Esophagus squamous epithelium (tissue), 5 donors: ENCODE measurements at places on chromosomes 5 and 9.

DNA sequence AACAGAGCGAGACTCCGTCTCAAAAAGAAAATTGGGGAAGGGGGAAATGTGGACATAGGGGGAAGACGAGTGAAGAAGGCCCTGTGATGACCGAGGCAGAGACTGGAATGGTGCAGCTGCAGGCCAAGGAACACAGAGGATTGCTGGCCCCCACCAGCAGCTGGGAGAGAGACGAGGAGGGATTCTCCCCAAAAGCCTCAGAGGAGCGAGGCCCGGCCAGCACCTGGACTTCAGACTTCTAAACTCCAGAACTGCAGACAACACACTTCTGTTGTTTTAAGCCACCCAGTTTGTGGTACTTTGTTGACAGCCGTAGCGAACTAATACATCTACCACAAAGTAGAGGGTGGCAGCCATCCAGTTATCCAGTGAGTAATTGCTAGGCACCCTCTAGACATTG is 124.6 kb downstream of the ATPSCKMT start:
- no peak for DNase-seq

DNA sequence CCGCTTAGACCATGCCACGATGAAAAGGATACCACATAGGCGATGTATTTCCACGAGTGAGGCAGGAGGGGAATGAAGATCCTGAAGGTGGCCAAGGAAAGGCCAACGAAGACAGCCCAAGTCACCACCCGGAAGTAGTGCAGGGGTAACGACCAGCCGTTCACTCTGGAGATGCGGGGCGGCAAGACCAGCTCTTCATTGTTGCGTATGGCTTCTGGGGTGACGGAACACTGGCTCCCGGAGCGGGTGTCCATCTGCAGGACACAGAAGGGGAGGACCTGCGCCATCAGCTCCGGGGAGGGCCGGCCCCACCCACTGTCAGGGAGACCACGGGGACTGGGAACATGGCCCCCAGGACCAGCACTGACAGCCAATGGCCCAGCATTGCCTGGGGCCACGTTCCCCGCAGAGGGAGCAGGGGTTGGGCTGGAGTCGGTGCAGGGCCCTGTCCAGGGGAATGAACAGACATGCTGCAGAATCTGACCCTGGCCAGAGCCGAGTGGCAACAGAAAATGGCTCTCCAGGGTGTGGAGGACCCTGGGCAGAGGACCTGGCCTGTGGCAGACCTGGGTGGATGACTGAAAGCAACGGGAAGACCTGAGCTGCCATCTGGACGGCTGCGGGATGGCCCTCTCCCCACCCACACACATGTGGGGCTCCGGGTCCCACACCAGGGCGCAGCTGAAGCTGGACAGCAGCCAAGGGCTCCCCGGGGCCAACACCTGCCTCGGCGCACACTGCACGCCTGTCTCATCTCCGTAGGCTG is 17.7 kb downstream of the ZDHHC11B start:
- DNase-seq: no peak

- DNase-seq: no peak
These were observed 9.4 kb downstream of the FYB1 start for GRCh38 chr5:39209924-39210323.

- no peak for DNase-seq
These were observed 109.9 kb downstream of the NUDT12 start for GRCh38 chr5:103452666-103453065.

GRCh38 chr5:150285114-150285513 is 4.5 kb downstream of the CAMK2A start:
- no peak for DNase-seq

DNA sequence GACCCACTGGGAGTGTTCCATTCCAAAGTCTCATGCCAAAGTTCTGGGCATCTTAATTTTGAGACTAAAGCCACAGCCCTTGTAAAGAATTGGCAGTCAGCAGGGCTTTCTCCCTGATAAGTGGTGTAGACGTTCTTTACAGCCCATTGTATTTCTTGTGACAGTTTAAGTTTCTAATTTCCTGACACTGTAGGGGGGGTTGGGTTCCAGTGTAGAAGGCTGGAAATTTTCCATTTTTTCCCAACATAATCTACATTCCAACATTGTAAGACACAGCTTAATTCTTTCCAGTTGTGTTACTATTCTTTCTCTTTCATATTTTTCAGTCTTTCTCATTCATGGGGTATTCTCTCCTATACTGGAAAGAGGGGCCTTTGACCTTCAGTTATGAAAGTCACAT is 121.1 kb downstream of the FBXL7 start:
- DNase-seq: no peak

DNA sequence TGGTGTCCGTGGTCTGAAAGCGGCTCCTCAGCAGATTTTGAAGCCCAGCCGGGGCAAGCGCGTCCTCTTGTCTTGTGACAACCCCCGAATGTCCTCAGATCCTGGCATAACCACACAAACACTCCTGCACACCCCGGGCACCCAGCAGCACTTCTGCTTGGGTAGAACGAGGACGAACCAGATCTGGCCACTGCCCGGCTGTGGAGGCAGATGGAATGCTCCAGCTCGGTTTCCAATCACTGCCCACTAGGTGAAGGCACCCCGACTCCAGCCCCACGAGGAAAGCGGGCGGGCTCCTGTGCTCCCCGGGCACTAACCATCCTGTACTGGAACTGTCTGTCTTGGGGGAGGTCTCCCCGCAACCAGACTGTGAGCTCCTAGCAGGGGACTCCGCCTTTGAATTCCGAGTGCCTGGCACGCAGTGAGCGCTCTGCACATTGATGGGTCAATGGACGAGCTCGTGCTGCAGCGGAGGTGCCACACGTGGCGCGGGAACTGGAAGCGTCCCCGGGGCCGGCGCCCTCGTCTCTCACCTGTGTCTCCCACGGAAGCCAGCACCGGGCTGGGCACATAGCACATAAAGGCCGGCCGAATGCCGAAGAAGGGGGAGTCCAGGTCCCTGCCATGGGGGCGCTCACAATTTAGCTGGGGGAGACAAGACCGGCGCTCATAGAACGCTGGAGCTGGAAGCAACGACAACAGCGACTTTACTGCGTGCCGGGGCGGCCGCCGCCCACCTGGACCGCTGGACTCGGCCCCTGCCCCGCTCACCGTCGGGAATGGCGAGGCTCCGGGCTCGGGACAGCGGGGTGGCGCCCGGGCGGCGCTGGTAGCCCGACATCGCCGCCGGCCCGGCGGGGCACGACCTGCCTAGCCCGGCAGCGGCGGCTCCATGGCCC is 608 bp downstream of the ENTR1 start:
- DNase-seq: no peak

DNA sequence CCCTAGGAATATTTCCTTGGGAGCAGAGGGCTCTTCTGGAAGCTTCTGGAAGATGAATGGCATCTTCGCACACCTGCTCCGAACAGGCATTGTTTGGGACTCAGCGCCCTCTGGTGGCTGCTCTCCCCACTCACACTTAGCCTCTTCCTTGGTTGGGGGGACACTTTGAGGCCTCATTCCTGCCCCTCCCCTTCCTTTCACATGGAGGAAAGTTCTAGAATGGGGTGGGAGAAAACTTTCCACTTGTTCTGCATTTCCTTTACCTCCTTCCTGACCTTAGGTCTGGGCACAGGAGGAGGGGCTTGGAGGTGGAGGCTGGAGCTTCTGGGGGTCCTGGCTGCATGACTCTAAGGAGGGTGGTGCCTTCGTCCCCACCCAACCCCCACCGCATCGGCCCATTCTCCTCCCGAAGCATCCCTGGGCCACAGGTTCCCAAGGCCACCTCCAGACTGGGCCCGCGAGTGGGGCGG is 19.3 kb upstream of the SMIM32 start:
- DNase-seq: no peak

- no peak for DNase-seq
These were observed 117.0 kb downstream of the CARTPT start for GRCh38 chr5:71836084-71836483.

GRCh38 chr9:96663506-96664120 is 8.5 kb upstream of the PRXL2C start:
- no peak for DNase-seq

DNA sequence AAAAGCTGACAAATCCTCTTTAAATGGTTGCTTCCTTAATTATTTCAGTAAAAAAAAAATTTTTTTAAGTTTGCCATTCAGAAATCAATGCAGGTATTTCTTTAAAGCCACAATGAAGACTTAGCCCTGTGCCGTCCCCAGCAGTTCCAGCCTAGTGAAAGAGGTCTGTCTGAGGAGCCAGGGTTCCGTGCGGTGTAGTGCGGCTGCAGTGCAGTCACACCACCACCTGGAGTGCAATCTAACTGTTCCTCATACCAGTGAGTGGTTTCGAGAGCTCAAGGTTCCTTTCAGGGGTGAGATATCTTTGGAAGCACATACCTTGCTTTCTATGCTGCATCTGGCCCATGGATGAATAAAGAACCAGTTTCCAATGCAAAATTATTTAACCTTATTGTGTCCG is 87.5 kb downstream of the FANCC start:
- no peak for DNase-seq

DNA sequence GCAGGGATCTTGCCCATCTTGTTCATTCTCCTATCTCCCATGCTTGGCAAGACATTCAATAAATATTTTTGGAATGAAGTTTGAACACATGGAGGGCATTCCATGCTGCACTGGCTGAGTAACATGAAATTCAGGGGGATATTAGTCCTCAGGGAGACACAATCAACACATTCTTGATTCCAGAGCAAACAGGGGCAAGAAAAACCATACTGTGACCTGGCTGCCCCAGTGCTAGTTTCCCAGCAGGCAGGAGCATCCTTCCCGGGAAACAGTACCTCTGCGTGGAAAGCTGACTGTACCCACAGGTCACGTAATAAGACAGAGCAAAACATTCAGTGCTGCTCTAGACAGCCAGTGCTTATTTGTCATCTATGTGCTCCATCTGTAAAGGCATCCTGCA is 66.3 kb upstream of the SPOCK1 start:
- DNase-seq: no peak

DNA sequence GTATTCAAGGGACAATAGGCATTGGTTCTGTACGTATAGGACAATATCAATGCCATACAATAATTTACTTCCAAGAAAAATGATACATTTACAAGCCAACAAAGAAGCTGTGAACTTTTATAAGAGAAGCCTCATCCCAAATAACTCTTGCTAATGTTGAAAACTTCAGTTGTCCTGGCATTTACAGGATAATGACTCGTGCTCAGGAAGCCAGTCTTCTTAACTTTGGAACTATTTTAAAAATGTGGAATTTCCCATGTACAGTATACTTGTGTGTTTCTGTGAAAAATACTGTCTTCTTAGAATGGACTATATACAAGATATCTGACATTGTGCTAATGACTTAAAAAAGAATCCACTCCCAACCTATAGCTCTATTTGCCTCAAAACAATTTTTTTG is 1479.3 kb upstream of the CDH9 start:
- no peak for DNase-seq

DNA sequence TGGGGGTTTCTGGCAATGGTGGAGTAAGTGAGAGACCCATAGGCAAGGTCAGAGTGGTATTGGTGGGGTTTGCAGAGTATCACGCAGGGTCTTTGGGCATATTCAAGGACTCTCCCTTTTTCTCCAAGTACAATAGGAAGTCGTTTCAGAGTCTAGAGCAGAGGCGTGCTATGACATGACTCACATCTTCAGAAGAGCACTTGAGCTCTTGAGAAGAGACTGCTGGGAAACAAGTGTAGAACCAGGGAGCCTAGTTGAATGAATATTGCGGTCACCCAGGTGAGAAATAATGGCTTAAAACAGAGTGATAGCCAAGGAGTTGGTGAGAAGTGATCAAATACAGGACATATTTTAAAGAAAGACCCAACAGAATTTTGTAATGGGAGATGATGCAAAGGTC is 813.4 kb downstream of the TLE1 start:
- DNase-seq: no peak

DNA sequence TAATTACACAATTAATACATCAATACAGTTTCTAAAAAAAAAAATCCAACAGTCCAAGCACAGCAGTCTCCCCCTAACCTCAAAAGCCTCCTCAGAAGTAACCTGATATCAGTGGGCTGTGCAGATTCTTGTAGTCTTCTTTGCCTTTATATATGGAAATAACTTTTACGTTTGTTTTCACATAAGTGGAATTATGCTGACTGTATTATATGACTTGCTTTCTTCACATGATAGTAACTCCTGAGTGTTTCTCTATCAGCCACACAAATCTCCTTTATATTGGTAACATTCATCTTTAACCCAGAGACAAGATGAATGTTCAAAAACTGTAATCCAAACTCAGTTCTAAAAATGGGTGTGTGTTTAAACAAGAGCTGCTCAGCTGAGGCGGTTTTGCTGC is 71.9 kb upstream of the FANCC start:
- DNase-seq: no peak

DNA sequence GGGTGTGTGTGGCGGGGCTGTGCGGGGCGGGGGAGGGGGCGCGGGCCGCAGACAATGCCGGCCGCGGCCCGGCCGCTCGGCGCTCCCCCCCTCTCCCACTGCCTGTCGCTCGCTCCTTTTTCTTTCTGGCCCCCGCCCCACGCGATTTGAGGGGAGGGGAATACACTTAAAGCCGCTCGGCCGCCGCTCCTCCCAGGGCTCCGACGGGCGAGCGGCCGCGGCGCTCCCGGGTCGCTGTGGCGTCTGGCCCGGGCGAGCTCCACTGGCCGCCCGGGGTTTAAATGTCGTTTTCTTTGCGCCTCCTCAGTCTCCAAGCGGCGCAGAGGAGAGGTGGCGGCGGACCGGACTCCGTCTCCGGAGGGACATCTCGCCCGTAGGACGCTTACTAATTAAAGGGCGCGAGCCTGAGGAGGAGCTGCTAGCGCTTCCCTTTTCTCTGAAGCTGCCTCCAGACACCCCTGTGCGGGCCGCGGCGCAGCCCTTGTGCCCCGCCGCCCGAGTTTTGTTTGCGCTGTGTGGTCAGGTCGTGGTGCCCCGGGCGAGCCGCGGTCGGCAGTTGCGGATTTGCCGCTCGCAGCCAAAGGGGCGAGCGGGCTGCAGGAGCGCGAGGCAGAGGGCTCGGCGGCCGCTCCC is 1.4 kb downstream of the ZSWIM6 start:
- no peak for DNase-seq

- DNase-seq: no peak
These were observed 11.0 kb downstream of the FABP6 start for GRCh38 chr5:160240350-160240749.

GRCh38 chr5:139282197-139282557 is 11.4 kb upstream of the MATR3 start:
- no peak for DNase-seq

GRCh38 chr9:71223953-71224538 is 102.6 kb upstream of the TRPM3 start:
- DNase-seq: no peak

GRCh38 chr9:135249711-135250110 is 162.2 kb downstream of the OLFM1 start:
- DNase-seq: no peak

GRCh38 chr5:9573796-9574195 is 27.9 kb upstream of the SEMA5A start:
- no peak for DNase-seq

DNA sequence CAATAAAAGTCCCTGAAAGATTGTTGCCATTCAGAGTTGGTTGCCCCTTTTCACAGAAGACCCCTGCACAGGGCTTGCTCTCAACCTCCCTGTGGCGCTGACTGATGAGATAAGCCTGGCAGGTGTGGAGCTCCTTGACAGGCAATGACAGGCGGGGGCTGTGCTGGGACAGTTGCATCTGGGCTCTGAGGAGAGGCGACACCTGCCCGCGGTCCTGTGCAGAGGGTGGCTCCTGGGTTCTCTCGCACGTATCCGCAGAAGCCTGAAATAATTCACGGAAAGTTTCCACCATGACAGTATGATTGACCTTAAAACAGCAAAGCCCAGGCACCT is 19.8 kb upstream of the EXOC3 start:
- DNase-seq: no peak

- DNase-seq: no peak
These were observed 71.0 kb downstream of the SH3PXD2B start for GRCh38 chr5:172383191-172383802.

GRCh38 chr9:36924071-36924470 is 110.0 kb downstream of the PAX5 start:
- no peak for DNase-seq
